ENCODE measurements at places on chromosomes 11 and 22.

GRCh38 chr11:11841116-11841722 is 553 bp upstream of the USP47 start:
- DNase-seq, result no peak

DNA sequence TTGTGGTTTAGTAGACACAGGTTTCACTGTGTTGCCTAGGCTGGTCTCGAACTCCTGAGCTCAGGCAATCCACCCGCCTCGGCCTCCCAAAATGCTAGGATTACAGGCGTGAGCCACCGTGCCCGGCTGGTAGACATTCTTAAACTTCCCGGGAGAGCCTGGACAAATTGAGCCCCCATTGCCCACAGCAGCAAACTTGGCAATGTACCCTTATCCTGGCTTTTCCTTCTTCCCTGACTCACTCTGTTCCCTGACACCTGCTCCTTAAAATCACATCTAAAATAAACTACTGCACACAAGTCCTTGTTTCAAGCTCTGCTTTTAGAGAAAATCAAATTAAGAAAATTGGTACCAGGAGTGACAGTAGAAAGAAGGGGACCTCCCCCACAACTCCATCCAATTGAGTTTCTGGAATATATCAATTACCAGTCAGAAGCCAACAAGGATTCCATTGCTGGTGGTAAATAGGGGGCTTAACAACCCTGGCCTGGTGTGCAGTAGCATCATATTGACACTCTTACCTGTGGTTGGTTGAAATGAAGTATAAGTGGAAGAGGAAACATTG is 7.4 kb upstream of the MCHR1 start:
- no peak for DNase-seq

GRCh38 chr11:57290288-57290687 is 34.5 kb downstream of the TNKS1BP1 start:
- DNase-seq, result no peak

DNA sequence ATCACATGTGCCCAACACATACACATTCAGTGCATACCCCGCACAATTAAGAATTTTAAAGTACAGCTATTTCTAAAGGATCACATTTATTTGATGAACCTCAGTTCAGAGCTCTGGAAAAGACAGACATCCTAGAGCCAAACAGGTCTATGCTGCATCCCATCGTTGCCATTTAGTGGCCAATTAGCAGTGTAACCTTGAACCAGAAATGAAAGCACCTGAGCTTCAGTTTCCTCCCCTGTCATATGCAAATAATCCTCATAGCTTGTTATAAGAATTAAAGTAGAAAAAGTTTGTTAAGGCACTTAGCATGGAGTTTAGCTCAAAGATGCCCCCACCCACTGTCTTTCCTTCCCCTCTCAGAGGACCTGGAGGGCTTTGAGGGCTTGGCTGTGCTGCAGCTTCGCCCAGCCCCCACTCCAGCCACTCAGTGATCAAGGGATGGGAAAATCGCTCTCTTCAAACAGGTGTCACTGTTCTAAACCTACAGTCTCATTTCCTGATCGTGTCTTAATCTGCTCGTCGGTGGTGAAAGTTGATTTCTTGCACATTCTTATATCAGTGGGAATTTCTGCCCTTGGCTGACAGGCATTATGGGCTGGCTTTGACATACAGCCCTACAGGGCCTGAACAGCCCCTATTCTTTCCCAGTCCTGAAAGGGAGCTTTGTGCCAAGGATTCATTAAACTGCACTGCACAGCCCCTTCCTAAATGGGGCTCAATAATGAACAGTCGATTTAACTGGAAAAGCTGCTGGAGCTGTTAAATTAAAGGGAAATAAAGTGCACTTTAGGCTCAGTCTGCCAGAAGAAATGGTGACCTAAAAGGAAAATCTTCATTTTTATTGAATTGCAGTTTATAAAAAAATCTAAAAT is 23.3 kb upstream of the FAM181B start:
- DNase-seq, result no peak

DNA sequence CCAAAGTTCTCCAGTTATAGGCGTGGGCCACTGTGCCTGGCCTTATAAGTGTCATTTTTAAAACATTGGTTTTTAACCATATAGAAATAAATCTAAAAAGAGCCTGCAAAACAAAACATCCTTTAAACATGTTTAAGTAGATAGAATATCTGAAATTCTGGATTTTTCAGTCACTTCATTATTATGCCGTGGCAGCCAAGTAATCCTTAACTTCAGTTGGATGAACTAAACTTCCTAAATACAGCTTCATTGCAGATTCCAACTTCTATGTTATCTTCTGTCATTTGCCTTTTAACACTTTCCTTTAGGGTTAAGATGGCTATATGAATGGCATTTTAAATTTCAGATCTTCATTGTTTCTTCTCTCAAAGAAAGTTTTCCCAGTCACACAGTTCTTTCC is 291.4 kb downstream of the TMEM135 start:
- no peak for DNase-seq

DNA sequence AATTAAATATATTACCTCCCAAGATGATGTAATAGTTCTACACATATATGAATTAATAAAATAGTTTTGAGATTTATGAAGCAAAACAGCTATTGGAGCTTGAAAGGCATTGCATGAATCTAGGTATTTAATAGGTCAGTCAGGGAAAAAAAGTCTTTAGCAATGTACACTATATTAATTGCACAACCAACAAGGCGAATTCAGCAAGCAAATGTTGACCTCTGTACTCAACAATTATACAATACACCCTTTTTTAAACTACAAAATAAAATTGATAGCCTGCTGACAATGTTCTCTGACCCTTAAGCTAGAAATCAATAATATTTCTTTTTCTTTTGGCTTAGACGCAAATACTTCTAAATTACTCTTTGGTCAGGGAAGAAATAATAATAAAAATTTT is 345.5 kb downstream of the LUZP2 start:
- no peak for DNase-seq

GRCh38 chr11:69916806-69917387 is 97.7 kb upstream of the FGF3 start:
- no peak for DNase-seq

DNA sequence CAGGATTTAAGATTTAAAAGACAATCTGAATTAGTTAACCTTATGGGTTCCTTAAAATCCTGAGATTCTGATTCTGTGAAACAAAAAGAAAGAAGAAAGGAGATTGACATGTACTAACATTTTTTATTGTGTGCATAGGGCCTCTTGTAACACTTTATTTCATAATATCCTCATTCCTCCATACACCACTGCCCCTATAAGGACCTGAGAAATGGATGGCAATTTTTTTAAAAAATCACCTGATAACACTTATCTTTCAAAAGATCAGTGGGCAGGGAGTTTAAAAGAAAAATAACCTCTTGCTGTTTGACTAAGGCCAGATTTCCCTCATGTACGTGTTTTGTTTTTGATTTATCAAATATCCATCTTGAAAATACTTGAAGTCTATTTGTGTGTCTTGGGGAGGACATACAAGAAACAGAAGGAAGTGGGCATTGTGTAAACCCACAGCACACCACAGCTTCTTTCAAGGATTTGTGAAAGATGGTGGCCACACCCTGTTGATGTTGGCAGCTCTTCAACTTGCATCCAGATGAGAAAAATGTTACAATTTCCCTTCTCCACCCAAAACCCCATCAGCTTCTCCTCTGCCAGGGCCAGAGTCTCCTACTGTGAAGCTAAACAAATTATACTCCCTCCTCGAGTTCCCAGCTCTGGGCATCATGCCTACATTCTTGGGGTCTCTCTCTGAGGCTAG is 35.0 kb upstream of the MPEG1 start:
- DNase-seq, result peak; percentile 59

DNA sequence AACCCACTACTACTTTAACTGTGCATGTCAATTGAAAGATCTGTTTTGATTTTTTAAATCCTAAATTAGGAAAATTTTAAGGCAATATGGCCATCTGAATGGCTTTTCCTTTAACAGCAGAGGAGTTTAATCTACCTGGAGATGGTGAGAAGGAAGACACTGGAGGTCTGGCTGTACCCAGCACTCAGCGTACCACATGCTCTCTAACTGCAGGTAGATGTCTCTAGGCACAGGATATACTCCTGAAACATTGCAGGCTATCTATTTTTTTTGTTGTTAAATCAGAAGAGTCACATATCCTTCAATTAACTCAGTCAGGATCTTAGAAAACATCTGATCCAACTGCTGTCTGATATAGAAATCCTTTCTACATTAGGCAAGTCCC is 17.3 kb upstream of the CASTOR1 start:
- no peak for DNase-seq

GRCh38 chr11:69155302-69156234 is at the start of gene SMIM38:
SMIM38 (plus strand) TSS chr11:69155935; CDS start chr11:69157847, 1,912 bp downstream.
- no peak for DNase-seq

- no peak for DNase-seq
These were observed 70.2 kb upstream of the NAV2 start for GRCh38 chr11:19642185-19643158.

DNA sequence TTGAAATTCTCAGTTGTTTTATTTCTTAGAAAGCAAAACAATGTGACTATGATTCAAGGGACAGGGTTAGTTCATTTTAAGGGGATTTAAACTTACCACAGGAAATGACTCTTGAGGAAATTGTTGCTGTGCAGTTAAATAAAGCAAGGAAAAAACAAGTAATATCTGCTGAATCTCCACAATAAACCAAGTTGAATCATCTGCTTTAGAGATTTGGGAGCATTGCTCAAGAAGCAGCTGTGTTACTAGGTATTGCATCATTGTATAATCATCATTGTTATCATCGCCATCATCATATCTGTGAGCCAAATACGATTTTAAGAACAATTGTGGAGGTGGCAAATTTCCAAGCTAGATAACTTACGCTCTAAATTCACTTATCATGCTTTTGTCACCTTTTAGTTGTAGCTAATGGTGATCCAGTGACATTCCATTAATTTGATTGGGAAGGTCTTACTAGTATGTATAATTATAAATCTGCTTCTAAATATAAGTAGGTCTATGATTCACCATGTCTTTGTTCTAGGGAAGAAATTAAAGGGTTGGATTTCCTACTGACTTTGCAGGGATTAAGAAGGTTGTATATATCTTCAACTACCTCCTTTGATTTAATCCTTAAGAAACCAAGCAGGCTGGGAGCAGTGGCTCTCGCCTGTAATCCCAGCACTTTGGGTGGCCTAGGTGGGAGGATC is 19.9 kb downstream of the MMP10 start:
- DNase-seq, result no peak

GRCh38 chr11:63970902-63971301 is 3.5 kb upstream of the COX8A start:
- no peak for DNase-seq

DNA sequence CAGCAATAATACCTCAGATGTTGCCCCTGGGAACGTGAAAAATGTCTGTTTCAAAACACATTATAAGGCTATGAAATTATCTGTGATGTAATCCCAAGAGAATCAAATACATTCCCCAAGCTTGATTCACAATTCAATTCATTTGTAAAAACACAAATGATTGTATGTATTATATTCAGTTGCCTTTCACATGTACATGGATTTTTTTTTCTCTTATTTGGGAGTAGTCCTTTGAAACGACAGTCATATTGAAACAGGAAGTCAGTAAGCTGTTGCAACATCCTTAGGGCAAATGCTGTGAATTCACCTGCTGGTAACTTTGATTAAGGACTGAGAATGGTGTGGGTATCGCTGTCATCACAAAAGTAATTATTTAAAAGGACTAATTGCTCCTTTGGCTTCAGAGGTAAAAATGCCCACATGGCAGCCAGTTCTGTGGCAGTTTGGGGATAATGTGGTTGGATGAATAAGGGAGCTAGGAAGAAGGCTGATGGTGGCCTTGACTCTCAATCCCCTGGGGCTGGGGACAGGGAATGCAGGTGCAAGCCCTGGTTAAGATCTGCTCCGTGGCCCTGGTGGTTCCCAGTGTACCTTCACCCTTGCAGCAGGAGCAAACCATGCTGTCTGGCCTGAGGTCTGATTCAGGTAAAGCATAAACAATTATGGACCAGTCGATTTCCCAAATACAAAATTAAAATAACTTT is 13.2 kb downstream of the EHF start:
- no peak for DNase-seq

- no peak for DNase-seq
These were observed 484.7 kb upstream of the TENM4 start for GRCh38 chr11:79925570-79925969.

- DNase-seq, result no peak
These were observed 98.9 kb downstream of the ATXN10 start for GRCh38 chr22:45770506-45770905.

- no peak for DNase-seq
These were observed 8.8 kb downstream of the ZBED4 start for GRCh38 chr22:49862496-49862776.

- DNase-seq, result no peak
These were observed 114.0 kb downstream of the SIK3 start for GRCh38 chr11:116984186-116984585.

DNA sequence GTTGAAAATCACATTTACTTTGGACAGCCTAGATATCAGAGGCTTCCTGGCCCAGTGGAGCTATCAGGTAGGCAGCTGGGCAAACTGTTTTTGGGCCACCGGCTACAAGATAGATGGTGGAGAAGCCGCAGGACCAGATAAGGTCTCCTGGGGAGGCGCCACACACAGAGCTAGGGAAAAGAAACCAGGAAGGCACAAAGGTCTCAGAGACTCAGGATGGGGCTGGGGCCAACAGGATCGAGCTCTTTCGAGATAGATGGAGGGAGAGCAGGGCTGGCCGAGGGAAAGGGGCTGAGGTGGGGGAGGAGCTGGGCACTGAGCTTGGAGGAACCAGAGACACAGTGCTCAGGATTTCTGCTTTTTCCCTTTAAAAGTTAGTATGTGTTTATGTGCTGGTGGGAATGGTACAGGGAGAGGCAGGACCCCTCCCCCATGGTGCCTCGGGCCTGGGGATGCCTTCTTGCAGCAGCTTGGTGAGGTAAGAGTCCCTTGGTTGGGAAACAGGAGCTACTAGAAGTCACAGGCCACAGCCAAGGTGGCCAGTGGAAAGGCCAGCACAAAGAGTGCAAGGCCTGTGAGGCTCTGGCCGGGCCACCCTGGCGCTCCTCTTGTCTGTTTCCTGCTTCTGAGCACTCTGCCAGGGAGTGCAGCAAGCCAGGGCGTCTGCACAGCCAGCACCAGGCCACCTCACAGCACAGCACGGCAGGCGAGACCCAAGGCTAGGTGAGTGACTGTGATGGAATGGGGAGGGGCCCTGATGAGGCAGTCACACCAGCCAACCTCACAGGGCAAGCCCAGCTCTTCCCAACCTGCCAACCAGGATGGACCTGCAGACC is 11.5 kb upstream of the NAP1L4 start:
- no peak for DNase-seq
